ENCODE measurements at places on chromosomes 1 and 21.

- peak; percentile 31 for DNase-seq
Observed at GRCh38 chr21:28871388-28872010, 121.2 kb downstream of the LTN1 start.

DNA sequence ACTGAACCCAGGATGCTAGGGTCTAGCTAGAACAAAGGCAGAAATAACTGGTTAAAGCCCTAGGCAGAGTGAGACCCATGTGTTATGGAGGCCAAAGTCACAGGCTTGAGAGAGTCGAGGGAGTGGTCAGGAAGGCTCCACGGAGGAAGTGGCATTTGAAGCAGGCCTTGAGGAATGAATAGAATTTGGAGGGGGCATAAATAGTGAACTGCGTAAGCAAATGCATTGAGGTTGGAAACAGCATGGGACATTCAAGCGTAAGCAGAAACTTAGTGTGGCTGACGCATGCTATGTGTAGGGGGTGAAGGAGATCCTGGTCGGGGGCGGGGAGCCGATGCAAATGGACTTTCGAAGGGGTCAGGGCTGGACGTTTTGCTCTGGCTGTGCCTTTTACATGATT, 11.5 kb downstream of the AZIN2 start:
- DNase-seq = no peak

GRCh38 chr1:52511851-52512615, 40.9 kb downstream of the TUT4 start:
- DNase-seq = no peak

DNA sequence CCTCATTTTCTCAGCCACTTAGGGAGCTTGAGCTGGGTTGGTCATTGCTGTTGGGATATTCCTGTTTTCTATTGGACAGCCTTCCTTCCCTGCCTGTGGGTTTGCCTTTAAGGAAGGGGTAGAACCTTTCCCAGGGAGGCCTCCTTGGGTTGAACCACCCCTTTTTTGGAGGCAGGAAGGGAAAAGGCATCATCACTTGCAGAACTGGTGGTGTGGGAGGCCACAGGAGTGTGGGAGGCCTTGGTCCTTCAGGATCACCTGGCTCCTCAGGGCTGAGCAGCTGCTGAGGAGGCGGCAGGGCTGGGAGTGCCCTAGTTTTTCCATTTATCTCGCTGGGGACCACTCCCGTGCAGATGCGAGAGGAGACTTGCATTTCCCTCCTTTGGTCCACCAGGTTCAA, 667 bp upstream of the CYB561D1 start:
- DNase-seq = no peak

- no peak for DNase-seq
Observed at GRCh38 chr1:162680419-162681121, 48.3 kb downstream of the DDR2 start.

DNA sequence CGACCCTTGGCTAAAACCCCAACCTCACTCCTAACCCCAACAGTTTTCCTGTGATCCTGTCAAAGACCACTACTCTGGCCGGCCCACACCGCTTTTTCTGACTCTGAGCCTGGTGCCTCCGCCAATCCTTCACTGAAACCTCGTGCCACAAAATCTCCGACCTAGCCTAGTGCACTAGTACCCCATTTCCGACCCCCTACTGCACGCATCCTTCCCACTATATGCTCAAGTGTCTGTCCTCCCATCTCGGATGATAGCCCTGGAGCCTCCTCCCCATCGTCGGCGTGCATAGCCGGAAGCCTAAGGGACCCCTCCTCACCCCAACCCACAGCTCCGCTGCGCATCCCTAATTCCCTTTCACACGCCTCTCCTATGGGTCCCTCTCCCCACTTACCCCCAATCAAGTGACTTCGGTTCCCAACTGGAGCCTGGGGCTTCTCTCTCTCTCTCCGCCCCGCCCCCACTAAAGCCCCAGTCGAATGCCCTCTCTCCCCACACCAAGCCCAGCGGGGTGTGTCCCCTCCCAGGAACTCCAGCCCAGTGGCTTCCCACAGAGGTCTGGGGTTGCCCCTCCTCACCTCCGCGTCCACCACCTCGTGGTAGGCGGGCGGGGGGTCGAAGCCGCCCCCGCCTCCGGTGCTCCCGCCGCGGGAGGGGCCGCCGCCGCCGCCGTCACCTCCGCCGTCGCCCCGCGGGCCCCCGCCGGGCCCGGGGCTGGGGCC, 791 bp downstream of the USP24 start:
- DNase-seq = peak; percentile 81

- no peak for DNase-seq
Observed at GRCh38 chr1:201378804-201379203, 1.3 kb upstream of the TNNT2 start.

DNA sequence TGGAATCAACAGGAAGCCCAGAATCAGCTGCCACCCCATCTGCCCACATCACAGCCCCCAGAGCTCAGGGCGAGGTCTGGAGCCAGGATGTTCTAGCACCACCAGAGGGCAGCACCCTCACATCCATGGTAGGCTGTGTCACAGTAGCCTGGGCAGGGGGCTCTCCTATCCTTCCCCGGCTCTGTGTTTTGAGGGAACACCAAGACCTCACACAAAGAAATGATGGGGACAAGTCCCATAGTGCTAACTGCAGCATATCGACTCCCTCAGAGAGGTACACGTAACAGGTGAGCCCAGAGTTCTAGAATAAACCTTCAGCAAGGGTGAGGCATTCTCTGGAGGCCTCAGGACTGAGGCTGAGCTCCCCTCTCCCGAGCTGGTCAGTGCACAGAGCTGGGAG, 2.3 kb upstream of the KCNC4 start:
- peak; percentile 91 for DNase-seq
